ENCODE measurements at places on chromosomes 1 and 21. TPM values are rescaled to one million over a fixed set of nuclear protein-coding genes. Genes with fewer than 3 reads are reported as not detected.

DNA sequence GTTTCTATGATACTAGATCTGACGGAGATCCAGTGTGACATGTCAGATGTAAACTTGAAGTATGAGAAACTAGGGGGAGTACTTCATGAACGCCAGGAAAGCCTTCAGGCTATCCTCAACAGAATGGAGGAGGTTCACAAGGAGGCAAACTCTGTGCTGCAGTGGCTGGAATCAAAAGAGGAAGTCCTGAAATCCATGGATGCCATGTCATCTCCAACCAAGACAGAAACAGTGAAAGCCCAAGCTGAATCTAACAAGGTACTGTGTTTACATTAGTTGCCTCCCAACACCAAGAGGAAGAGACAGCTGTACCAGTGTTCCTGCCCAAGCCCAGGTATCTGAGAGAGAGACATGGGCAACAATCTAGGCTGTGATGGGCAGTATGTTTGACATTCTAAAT lies 112.2 kb upstream of the BMP8A start:
- no peak overlapping the region for H3K4me3 ChIP-seq
- H3K4me1 ChIP-seq: peaks cover 16% of the 10 kb centered on the region
- peaks cover 3% of the 10 kb centered on the region for H3K36me3 ChIP-seq

DNA sequence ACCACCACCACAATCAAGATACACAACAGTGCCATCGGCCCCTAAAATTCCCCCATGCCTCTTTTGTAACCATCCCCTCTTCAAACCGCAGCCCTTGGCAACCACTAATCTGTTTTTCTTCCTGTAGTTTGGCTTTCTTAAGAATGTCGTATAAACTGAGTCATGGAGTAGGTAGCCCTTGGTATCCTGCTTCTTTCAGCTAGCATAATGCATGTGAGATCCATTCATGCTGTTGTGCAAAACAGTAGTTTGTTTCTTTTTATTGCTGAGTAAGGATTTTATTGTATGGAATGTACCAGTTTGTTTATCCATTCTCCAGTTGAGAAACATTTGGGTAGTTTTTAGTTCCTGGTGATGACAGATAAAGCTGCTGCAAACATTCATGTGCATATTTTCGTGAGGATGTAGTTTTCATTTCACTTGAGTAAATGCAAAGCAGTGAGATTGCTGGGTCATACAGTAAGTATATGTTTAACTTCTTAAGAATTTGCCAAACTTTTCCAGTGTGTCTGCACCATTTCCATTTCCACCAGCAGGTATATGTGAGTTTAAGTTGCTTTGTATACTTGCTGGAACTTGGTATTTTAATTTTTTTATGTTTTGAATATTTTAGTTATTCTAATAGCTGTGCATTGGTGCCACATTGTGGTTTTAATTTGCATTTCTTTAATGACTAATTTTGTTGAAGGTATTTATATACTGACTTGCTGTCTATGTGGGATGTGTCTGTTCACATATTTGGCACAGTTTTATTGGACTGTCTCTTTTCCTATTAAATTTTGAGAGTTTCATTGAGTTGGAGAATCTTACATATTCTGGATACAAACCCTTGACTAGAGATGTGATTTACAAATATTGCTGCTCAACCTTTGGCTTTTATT lies 148.4 kb upstream of the MAP1LC3C start:
- peak overlapping the region; percentile 24 for H3K4me3 ChIP-seq
- H3K36me3 ChIP-seq: no peaks in the 10 kb centered on the region

DNA sequence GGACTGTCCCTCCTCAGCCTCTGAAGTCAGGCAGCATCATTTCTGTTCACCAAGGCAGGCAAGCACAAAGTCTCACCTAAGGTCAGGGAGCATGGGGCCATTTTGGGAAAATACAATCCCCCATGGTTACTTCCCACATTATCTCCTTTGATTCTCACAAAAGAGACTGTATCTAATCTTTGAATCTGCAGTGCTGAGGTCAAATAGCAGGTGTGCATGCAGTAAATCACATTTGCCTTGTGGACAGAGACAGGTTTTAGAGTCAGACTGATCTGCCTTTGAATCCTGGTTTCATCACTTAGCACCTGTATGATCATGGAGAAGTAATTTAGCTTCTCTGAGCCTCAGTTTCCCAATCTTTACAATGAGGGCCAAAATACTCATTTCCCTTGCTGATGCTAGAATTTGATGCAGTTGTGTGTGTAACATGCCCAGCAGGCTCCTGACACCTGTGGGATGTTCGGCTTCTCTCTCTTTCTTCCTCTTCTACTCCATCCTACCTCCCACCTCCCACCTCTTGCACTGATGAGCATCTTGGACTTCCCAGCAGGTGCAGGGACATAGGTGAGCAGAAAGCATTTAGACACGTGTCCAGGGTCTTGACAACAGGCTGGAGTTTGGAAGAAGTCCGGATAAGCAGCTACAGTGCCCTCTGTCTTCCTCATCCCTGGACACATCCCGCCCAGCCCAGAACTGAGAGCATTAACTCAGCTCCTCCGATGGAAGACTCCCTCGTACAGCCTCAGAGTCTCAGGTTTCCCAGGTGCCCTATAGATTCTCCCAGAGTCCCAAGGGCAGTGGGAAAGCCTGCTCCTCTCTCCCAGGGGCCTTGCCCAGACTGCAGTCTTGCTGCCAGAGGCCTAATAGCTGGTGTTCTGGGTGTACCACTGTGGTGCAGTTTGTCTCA lies 18.9 kb downstream of the NENF start:
- no peak for DNase-seq
- H3K27me3 ChIP-seq: no peaks in the 10 kb centered on the region
- no peak overlapping the region for H3K27ac ChIP-seq
- H3K4me3 ChIP-seq: no peak overlapping the region
- H3K4me1 ChIP-seq: no peaks in the 10 kb centered on the region
- no peaks in the 10 kb centered on the region for H3K36me3 ChIP-seq

DNA sequence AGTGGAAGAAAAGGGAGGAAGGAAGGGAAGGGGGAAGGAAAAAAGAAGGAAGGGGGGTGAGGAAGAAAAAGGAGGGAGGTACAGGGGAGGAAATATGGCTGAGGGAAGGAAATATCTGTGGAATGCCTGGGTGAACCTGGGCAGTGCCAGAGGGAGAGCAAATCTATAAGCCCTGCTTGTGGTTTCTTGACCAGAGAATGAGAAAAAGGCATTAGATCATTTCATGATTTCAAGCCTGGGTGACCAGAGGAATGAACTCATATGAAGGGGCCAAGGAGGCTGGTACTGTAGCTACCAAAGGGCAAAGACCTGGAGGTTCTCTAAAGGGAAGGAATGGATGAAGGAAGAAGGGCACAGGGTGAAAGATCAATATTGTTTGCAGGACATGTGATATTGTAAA lies 31.4 kb downstream of the GNG12 start:
- peaks cover 7% of the 10 kb centered on the region for H3K36me3 ChIP-seq
- no peak overlapping the region for H3K4me3 ChIP-seq
- H3K27ac ChIP-seq: no peak overlapping the region

GRCh38 chr1:30701258-30701633 lies 22.1 kb downstream of the MATN1 start:
- H3K4me3 ChIP-seq: no peak overlapping the region
- DNase-seq: no peak
- no peaks in the 10 kb centered on the region for H3K36me3 ChIP-seq

- no peaks in the 10 kb centered on the region for H3K36me3 ChIP-seq
- DNase-seq: no peak
- H3K27me3 ChIP-seq: no peaks in the 10 kb centered on the region
- H3K27ac ChIP-seq: no peak overlapping the region
- H3K4me3 ChIP-seq: no peak overlapping the region
Measured at GRCh38 chr1:102693345-102693744, 415.0 kb downstream of the COL11A1 start.

HMGN1 gene
- total RNA-seq: 262 TPM

GRCh38 chr1:37825506-37825905 lies 17.5 kb upstream of the YRDC start:
- H3K4me3 ChIP-seq: no peak overlapping the region
- H3K36me3 ChIP-seq: peaks cover 16% of the 10 kb centered on the region
- no peaks in the 10 kb centered on the region for H3K4me1 ChIP-seq
- no peak overlapping the region for H3K27ac ChIP-seq
- DNase-seq: no peak

HAO2 gene
- not detected for total RNA-seq

GRCh38 chr1:60171801-60172200 lies 98.2 kb upstream of the C1orf87 start:
- H3K27me3 ChIP-seq: no peaks in the 10 kb centered on the region
- H3K36me3 ChIP-seq: no peaks in the 10 kb centered on the region
- no peak for DNase-seq
- no peak overlapping the region for H3K27ac ChIP-seq
- no peak overlapping the region for H3K4me3 ChIP-seq

DNA sequence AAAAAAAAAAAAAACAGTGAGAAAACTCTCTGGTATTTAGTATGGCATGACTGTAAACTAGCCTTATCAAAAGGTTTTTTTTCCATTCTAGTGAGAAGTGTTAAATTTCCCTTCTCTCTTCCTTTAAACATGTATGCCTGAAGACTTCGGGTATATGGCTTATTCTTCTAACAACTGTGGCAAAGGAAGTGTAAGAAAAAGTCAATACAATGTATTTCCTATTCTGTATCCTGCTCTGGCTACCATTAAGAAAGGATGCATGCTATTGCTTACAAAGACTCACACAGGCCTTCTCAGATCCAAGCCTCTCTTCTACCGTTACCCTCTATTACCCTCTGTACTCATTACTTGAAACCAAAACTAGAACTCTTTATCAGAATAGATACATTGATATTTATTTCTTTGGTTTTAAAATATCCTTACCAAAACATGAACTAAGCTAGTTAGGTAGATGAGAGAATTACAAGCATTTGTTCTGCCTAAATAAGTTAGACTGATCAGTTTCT lies 8.4 kb downstream of the CEPT1 start:
- peaks cover under 1% of the 10 kb centered on the region for H3K4me1 ChIP-seq
- no peak overlapping the region for H3K27ac ChIP-seq
- H3K27me3 ChIP-seq: no peaks in the 10 kb centered on the region
- H3K4me3 ChIP-seq: no peak overlapping the region
- peaks cover 26% of the 10 kb centered on the region for H3K36me3 ChIP-seq

DNA sequence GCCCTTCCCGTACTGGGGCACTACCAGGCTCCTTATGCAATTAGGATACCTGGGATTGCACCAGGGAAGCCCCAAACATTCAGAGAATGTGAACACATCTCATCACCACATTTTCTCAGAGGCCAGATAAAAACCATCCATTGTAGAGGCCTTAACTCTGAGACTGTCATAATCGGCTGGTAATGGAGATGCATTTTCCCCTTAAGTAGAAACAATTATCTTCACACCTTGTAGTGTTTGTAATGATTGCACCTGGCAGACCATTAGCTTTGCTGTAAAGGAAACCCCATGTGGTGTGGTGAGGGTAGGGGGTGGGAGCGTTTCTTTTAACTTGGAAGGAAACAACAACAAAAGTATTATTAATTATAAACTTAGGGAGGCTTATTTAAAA lies 90.0 kb upstream of the TLR5 start:
- H3K4me3 ChIP-seq: peak overlapping the region; percentile 19
- H3K27me3 ChIP-seq: no peaks in the 10 kb centered on the region
- peaks cover 5% of the 10 kb centered on the region for H3K36me3 ChIP-seq
- DNase-seq: no peak

PPIAL4G gene
- total RNA-seq: not detected

- H3K4me3 ChIP-seq: no peak overlapping the region
- no peaks in the 10 kb centered on the region for H3K27me3 ChIP-seq
- peak; percentile 23 for DNase-seq
- no peaks in the 10 kb centered on the region for H3K36me3 ChIP-seq
Measured at GRCh38 chr1:164794356-164794755, 235.4 kb downstream of the PBX1 start.

- H3K27me3 ChIP-seq: no peaks in the 10 kb centered on the region
- no peak overlapping the region for H3K4me3 ChIP-seq
- no peak for DNase-seq
- H3K4me1 ChIP-seq: no peaks in the 10 kb centered on the region
- H3K36me3 ChIP-seq: no peaks in the 10 kb centered on the region
Measured at GRCh38 chr1:19723874-19724273, 59.2 kb downstream of the HTR6 start.

DNA sequence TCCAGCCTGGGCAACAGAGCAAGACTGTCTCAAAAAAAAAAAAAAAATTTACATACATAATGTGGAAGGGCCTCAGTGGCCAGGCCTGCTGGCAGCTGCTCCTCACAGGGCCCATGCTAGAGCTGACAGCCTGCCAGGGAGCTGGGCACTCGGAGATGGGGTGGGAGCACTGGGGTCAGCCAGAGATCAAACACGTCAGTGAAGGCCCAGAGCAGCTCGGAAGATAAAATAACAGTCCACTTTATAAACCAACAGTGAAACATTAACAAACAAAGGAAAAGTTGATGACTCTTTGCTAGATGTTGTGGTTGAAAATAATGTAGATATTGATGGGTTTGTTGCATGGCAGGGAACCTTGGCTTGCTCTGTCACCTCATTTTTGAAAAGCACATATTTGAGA lies 42.7 kb downstream of the ATP5PF start:
- H3K36me3 ChIP-seq: no peaks in the 10 kb centered on the region
- no peaks in the 10 kb centered on the region for H3K4me1 ChIP-seq
- H3K4me3 ChIP-seq: no peak overlapping the region

- H3K36me3 ChIP-seq: no peaks in the 10 kb centered on the region
- no peak overlapping the region for H3K4me3 ChIP-seq
- no peaks in the 10 kb centered on the region for H3K4me1 ChIP-seq
- H3K27ac ChIP-seq: no peak overlapping the region
Measured at GRCh38 chr1:109307274-109308021, 637 bp upstream of the MYBPHL start.

- H3K4me3 ChIP-seq: peak overlapping the region; percentile 85
- no peak for DNase-seq
- peak overlapping the region; percentile 85 for H3K27ac ChIP-seq
Measured at GRCh38 chr21:38806153-38806941, 618 bp downstream of the ETS2 start.

FCRLA gene
- not detected for total RNA-seq

TRIM62 gene
- total RNA-seq: 6.9 TPM

GRCh38 chr1:198167436-198167934 lies 10.7 kb downstream of the NEK7 start:
- peak overlapping the region; percentile 14 for H3K27ac ChIP-seq
- peaks cover 13% of the 10 kb centered on the region for H3K36me3 ChIP-seq
- H3K27me3 ChIP-seq: no peaks in the 10 kb centered on the region
- peaks cover 77% of the 10 kb centered on the region for H3K4me1 ChIP-seq
- H3K4me3 ChIP-seq: peak overlapping the region; percentile 25

HES2 gene
- total RNA-seq: not detected

ADAM30 gene
- not detected for total RNA-seq

DNA sequence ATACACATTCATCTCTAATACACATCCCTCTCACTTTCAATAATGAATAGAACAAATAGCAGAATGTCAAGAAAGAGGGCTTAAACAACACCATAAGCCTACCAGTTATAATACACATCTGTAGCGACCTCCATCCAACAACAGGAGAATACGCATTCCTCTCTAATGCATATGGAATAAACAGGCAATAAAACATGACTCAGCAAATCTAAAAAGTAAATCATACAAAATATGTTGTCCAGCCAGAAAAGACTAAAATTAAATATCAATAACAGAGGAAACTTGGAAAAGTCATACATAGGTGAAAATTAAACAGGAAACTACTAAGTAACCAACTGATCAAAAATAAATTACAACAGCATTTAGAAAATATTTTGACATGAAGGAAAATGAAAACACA lies 1127.5 kb upstream of the NCAM2 start:
- no peaks in the 10 kb centered on the region for H3K36me3 ChIP-seq
- H3K4me1 ChIP-seq: no peaks in the 10 kb centered on the region
- no peak overlapping the region for H3K4me3 ChIP-seq
